ENCODE measurements at places on chromosomes 5 and 9. TPM values are rescaled to one million over a fixed set of nuclear protein-coding genes. Genes with fewer than 3 reads are reported as not detected.
A peak's percentile ranks its signal among the peaks of the same experiment; 100 is the strongest.

SLC34A1 gene
- total RNA-seq: not detected

PCDHGB2 gene
- 9.9 TPM for total RNA-seq

GPR150 gene
- 0.18 TPM for total RNA-seq

PCDHGC3 gene
- 20.0 TPM for total RNA-seq

TLX3 gene
- not detected for total RNA-seq

DNA sequence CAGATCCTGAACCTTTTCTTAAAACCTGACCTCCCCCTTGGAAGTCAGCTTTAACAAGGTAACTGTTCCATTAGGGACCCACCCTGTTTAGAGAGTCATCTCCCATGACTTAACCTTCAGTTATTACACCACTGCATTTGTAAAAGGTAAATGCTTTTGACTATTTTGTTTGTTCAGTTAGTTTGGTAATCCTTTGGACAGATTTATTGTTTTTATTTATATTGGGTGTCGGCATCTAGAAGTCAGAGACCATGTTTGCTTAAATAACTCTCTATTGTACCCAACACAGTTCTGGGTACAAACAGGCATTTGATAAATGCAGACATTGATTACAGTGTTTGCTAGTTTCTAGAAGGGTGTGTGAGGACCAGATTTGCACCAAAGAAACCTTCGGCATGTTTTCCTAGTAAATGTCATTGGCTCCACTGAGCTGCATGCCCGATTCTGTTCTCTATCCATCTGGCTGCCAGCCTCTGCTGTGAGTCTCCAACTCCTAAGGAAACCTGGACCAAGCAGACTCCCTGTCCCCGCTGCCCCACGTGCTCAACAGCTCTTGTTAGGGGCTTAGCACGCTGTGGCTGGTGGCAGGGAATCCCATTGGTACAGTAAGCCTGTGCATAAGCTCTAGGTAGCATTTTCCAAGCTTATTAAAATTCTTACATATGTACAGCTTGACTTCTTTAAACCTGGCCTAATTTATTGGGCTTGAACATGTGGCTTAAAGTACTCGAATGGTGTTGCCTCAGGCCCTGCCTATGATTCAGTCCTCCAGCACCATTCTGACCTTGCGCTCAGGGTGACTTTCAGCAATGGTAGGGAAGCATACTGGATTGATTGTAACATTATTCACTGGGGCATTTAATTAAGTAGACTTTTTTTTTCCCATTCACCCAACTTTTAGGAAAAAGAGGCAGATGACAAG, 6.6 kb downstream of the PCBD2 start:
- DNase-seq: no peak

DNA sequence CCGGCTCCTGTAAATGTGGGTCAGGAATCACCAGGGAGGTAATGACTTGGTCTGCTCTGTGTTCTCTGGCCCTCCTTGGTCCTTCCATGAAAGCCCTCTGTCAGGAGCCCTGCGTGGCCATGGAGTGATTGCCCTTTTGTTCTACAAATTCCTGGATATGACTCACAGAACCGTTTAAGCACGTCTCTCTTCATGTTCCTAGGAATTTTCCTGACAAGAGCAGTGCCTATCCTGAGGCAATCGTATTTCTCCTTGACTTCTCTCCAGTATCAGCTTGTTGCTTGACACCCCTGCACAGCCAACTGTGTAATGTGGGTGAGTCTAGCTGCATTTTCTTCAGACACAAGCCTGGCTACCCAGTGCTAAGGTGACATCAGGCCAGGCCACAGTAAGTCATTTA, 274.3 kb upstream of the ZNF462 start:
- DNase-seq: no peak

- no peak for DNase-seq
Observed at GRCh38 chr5:179304466-179304865, 40.8 kb downstream of the ADAMTS2 start.

DNA sequence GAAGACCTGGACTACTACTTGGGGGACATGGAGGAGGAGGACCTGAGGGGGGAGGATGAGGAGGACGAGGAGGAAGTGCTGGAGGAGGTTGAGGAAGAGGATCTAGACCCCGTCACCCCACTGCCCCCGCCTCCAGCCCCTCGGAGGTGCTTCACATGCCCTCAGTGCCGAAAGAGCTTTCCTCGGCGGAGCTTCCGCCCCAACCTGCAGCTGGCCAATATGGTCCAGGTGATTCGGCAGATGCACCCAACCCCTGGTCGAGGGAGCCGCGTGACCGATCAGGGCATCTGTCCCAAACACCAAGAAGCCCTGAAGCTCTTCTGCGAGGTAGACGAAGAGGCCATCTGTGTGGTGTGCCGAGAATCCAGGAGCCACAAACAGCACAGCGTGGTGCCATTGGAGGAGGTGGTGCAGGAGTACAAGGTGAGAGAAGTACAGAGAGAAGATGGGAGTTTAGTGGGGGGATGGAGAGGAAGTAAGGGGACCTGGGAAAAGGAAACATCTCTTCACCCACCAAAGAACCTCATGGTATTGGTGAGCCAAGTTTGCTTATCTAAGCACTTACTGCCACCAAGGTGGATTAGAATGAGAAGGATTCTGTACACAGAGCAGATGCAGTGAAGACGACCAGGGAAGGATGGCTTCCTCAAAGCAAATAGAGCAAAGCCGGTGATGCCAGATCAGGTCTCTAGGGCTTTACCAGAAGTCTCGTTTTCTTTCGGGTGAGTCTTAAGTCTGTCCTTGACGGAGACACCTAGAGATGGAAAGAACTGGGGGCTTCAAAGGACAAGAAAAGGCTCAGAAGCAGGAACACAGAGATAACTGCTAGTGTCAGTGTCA, 1.5 kb downstream of the TRIM41 start:
- no peak for DNase-seq

DNA sequence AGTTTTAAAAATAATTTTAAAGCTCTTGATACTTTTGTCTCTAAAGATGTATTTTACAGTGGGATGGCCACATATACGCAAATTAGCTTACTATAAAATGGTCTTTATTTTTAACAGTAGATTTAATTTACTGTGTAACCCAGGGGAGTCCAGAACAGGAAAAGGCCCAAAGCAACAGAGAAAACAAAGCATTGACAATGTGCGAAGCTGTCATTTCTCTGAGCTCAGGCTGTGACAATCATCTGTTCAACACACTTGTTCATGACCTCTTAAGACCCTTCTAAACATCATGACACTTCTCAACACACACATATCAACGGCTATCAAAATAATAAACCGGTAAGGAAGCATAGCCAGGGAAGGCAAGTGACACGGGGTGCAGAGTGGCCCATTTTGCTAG, 499.6 kb upstream of the MPDZ start:
- no peak for DNase-seq

DNA sequence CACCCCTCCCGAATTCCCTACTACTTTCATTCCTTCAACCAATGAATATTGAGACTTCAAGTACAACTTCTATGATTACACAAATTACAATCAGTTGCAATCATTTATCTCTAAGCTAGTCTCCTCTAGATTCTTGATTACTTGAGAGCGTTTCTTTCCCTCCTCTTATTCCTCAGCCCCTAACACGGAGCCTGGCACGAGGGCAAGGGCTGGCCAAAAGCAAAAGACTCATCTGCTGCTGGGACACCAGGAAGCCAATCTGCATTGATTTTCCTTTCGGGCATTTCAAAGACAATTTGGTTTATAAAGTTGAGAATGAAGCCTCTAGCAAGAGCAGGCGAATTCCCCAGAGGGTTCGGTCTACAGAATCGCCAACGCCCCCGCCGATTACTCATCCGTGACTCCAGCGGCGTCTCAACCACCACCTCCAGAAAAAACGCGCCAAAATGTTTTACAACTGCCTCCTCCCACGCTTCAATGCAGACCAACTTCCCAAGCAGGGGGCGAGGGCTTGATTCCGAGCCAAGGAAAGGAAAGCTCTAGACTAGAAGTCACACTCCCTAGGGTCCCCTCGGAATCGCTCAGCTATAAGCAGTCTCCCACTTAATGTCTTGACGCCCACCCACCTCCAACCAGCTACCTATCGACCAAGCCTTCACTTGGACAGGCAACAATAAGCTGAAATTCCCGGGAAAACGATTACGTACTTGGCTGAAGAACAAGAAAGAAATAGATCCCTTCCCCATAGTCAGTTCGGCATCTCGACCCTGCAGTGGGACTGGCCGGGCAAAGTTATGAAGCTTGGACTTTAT, 1.5 kb downstream of the PCSK1 start:
- peak; percentile 7 for DNase-seq

- no peak for DNase-seq
Observed at GRCh38 chr5:78717674-78718584, 69.4 kb upstream of the LHFPL2 start.

DNA sequence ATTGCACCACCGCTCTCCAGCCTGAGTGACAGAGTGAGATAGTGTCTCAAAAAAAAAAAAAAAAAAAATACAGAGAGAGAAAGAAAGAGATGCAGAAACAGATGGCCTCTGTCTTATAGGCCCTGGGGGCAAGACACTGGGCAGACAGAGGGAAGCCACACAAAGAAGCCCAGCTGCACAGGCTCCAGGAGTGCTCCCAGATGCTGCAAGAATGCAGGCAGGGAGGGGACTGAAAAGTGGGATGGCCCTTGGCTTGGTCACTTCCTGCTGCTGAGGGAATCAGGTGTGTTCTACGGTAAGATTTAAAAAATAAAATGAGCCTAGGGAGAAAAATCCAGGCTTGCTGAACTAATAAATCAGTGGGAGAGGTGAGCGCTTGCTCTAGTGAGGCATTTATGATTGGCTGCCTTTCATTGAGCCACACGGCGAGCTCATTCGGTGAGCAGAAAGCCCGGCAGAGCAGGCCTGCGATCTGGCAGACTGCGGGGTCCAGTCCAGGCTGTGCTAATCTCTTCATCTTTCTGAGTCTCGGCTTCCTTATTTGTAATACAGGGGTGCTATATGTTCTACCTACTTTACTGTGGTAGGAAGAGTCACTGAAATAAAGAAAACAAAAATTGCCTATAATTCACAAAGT, 80.6 kb downstream of the RAD23B start:
- no peak for DNase-seq

DNA sequence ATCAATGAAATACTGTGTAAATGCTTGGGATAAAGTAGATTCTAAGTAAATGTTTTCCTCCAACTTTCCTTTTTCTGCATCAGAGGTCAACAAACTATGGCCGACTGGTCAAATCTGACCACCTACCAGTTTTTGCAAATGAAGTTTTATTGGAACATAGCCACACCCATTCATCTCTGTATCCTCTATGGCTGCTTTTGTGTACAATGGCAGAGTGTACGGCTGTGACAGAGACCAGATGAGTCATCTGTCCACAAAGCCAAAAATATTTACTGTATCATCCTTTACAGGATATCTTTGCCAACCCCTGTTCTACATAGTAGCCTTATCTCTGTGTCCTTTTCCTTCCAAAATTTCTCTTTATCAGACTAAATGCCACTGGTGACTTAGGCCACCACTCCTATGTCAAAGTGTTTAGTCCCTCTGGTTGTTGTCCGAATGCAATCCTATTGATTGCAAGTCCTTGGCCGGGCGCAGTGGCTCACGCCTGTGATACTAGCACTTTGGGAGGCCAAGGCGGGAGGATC, 218.4 kb upstream of the KLF4 start:
- DNase-seq: no peak

DNA sequence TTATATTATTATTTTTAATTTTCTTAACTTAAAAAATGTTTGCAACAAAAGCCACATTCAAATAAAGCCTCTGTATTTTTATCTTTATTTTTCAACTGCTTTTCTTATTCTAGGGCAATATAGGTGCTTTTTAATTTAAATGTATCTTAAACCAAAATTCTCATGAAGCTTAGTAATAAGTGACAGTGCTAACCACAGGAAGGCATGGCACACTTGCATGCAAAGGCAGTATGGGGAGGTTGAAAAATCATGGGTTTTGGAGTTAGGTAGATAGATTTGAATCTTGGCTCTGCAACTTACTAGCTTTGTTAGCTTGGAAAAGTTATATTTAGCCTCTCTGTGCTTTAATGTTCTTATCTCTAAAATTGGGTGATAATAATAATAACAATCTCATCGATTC, 458.0 kb downstream of the DMAC1 start:
- no peak for DNase-seq

- DNase-seq: no peak
Observed at GRCh38 chr5:156498226-156498980, 171.4 kb downstream of the SGCD start.

GRCh38 chr9:32706725-32707100, 71.2 kb upstream of the TAF1L start:
- DNase-seq: no peak

DNA sequence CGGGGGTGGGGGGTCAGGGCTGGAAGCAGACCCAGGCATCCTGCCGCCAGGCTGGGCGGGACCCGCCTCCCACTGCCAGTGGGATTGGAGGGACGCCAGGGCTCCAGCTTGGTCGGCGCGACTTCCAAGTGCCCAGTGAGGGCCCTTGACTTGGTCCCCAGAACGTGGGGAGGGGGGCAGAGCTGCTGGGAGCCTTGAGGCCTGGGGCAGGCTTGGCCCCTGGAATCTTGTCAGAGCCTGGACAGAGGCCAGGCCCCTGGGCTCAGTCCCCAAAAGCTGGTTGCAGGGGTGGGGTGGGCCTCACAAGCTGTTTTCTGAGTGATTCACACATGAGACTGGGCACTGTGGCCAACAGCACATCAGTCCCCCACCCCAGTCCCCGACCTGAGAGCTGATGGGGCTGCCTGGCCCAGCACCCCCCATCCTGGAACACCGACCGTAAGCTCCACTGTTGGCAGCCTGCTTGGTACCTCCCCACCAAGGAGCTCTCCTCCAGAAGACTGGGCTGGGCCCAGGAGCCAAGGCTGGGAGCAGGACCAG, 526 bp downstream of the CLIC3 start:
- DNase-seq: peak; percentile 61

GRCh38 chr9:99773468-99774138, 48.1 kb upstream of the NR4A3 start:
- DNase-seq: no peak

- DNase-seq: no peak
Observed at GRCh38 chr5:135508496-135509005, 27.2 kb downstream of the NEUROG1 start.

All from stomach (tissue), 19 donors.